Stimulated activated CD8-positive, alpha-beta memory T cell treated with anti-CD3 and anti-CD28 coated beads, Interleukin-4, amount 100 ng/mL, for 24 hours (primary cell): ENCODE measurements at places on chromosomes 7 and 10.

DNA sequence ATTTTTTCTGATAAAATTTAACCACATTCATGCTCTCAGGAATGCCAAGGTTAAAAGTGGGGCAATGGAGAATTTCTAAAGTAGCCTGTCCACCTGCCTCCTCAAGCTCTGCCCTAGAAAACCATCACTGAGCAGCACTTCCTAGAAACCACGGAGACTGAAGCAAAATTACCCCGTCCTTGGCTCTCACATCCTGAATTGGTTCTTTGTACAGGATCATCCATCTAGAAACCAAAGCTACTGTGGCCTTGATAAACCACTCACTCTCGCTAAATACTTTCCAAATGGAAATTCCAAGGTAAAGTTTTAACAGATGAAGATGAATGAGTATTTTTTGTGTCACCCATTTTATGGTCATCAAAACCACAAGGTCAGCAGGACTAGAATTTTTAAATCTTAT lies 96.6 kb downstream of the AVL9 start:
- DNase-seq = no peak

DNA sequence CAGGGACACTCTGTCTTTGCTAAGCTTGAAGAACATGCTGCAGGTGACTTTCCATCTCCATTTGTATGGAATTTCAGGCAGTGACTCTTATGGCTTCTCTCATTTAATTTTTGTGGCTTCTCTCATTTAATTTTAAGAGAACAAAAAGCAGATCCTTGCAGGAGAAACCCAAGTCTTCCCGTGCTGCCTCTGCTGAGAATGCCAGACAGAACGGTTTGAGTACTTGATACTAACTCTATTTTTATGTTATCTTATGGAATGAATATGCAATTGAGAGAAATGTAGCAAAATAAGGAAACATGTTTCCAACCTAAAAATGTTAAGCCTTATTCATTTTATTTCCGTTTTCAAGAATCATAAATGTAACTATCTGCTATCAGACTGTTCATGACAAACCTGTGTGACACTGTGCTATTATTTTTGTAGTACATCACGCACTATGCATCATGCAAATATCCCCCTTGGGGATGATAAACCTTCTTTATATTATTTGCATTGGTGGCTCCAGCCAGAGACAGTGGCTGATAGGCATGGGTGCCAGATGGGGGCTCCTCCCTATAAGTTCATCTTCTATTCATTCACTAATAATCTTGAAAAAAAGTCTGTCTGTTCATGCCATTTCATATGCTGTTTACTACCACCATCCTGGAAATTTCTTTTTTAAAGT lies 6.9 kb upstream of the RAPGEF5 start:
- DNase-seq = no peak

DNA sequence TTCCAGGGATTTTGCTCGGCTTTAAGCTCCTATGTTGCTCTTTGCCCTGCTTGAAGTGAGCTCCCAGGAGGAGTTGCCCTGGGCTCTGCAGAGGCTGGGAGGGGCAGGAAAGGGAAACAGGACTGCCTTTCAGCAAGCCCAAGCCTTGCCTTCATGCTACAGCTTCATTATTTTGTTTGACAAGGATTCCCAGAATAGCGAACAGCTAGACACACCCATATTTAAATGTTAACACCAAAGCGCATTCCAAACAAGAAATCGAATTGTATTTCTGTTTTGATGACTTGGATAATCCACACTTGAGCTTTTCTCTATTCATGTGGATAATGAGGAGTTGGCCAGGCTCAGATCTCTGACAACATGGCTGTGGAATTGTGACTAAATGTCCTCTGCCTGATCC lies 6.3 kb downstream of the KIAA1217 start:
- DNase-seq = no peak

GRCh38 chr7:75045881-75046280 lies 27.7 kb downstream of the RCC1L start:
- no peak for DNase-seq

DNA sequence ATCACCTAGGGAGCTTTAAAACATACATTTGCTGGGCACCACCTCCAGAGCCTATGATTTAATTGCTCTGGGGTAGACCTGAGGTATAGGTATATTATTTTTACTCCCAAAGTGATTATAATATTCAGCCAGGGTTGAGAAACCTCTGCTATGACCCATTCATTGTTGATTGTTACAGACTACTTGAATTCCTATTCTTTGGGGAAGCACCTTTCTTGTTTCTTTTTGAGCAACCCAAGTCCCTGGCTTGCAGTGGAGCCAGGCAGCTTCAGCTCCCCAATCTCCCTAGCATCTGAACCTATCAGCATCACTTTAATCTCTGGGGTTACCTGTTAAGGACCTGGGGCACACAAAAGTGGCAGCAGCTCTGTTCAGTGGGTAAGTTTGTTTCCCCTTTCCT lies 8.6 kb downstream of the PRKG1 start:
- no peak for DNase-seq

GRCh38 chr10:86282664-86283465 lies 83.7 kb downstream of the GRID1 start:
- DNase-seq = no peak

DNA sequence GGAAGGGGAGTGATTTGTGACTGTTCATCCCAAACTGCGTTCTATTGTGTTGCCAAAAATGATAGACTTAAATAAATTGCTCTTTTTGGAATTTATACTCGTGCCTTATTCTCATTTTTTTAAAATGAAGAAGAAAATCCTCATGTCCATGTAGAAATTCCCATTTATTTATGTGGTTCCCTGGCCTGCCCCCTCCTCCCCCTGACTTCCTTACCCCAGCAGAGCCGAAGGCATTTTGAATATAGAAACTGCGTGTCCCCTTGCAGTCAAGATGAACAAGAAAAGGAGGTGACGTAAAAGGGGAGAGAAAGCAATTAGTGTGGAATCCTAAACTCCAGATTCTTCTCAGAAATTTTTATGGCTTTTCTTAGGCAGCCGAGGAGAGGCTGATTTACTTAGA lies 126.1 kb downstream of the FAM204A start:
- DNase-seq = no peak

DNA sequence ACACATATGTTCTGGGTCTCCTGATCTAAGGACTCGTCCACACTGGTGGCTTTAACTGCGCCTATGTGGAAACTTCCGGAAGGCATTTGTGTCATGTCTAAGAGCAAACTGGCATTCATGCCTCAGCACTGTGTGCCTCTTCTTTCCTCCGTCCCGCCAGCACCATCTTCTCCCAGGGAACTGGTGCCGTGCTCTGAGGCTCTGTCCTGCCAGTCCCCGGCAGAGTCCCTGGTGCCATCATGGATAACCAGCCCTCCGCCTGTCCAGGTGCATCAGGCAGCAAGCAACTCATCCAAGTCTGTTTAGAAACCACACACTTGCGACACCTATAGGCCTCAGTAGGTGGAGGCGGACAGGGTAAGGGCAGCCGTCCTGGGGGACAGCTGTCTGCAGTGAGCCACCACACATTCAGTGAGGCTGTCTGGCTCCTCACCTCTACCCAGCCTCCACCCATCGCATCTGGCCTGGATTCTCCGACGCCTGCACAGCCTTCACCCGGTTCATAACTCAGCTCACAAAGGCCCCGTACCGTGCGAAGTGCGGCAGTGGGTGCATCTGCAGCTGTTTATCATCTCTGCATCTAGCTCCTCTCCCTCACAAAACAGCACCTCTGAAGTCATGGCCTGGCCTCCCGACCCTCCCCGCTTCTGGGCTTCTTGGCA lies 162.7 kb downstream of the DIP2C start:
- no peak for DNase-seq

GRCh38 chr7:133871757-133872156 lies 255.4 kb upstream of the LRGUK start:
- DNase-seq = no peak

DNA sequence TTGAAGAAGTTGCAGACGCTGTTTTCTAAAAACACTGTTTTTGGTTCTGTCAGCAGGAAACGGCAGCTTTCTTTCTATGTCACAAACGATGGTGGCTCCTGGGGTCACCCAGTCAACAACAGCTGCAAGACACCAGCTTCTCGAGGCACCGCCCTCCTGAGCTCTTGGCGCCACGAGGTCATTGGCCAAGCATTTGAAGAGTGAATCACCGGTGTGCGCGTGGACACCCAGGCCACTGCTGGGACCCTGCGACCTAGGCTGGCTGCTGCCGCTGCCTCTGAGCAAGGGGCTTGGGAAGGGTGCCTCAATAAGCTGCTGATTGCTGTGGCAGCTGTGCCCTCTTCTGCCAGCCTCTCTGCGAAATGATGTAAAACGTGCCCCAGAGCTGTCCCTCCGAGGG lies 22.5 kb upstream of the VIPR2 start:
- DNase-seq = no peak

GRCh38 chr7:120869700-120870099 lies 11.8 kb upstream of the TSPAN12 start:
- no peak for DNase-seq

DNA sequence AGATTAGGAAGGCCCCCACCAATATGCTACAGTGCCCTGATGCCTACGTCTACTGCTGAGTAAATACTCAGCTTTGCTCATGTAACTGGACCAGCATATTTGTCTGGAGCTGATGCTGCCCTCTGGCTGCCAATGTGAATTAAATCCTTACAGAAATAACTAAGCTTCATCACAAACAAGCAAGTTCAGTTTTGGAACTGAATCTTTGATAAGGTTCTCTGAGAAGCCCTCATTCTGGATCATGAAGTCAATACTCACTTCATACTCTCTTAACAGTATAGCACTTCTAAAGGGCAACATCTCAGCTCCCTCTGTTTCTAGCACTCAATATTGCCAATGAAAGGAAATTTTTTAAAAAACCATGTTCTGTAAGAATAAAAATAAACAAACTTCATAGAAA lies 246.7 kb downstream of the ETV1 start:
- DNase-seq = no peak

GRCh38 chr7:89655946-89656345 lies 498.3 kb upstream of the STEAP1 start:
- no peak for DNase-seq

DNA sequence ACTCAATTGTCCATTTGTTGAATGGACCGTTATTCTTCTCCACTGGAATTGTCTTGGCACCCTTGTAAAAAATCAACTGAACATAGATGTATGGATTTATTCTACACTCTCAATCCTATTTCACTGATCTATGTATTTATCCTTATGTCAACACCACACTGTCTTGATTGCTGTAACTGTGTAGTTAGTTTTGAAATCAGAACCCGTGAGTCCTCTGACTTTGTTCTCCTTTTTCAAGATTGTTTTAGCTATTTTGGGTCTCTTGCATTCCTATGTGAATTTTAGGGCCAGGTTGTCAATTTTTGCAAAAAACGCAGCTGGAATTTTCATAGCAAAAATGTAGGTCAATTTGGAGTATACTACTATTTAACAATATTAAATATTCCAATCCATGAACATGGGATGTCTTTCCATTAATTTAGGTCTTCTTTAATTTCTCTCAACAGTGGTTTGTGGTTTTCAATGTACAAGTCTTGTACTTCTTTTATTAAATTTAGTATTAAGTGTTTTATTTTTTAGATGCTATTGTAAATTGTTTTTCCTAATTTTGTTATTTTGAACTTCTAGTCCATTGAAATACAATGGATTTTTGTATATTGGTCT lies 10.0 kb downstream of the CAMK2B start:
- DNase-seq = no peak

- no peak for DNase-seq
These were observed 139.7 kb downstream of the ELFN1 start for GRCh38 chr7:1809601-1810258.

DNA sequence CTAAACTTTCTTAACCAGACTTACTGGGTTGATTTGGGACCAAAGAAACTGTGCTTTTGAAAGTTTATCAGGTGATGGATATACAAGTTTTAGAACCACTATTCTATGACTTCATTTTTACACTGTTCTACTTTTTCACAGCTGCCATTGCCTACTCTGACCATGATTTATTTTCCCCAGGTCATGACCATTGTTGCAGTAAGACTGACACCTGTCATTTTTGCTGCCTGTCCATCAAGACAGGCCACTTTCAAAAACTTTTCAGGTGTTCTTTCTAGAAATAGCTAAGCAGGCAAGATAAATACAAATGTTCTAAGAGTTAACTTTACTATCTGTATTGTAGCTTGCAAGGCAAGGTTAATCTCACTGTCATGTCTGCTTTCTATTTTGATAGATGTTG lies 147.9 kb upstream of the SEMA3C start:
- DNase-seq = no peak

- no peak for DNase-seq
These were observed 224.1 kb downstream of the SLC25A13 start for GRCh38 chr7:96097835-96098234.

GRCh38 chr10:24007359-24007758 lies 201.6 kb upstream of the KIAA1217 start:
- DNase-seq = no peak

DNA sequence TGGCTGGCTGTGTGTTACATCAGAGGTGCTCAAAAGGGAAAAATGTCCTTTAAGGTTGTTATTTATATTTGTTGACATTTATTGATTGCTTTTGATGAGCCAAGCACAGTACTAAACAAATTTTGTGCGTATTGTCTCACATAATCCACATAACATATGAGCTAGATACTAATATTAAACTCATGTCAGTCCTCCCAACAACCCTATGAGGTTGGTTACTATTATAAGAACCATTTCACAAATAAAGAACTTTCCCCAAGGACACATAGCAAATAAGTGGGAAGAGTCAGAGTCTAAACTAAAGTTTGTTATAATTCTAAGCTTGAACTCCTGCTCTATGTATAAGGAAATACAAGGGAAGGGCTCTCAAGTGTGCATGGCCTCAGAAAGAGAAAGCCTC lies 35.6 kb upstream of the OTUD1 start:
- DNase-seq = no peak

DNA sequence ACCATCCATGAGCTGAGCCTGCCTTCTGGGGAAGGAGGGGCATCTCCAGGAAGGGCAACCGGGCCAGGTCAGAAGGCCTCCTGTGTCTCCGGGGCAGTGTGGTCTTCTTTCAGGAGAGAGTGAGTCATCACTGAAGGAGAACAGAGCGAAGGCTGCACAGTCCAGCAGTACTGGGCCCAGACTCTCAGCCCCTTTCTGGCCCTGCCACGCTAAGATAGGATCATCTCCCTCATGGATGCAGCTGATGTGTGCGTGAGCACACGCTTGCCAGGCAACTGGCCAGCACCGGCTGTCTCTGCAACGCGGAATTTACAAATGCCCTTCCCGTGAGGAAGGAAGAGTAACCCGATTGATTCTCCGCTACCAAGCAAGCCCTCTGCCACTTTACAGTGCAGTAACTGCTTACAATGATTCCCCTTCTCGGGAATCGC lies 328.2 kb downstream of the TNS3 start:
- no peak for DNase-seq

GRCh38 chr7:73442222-73442902 lies 8.8 kb downstream of the FZD9 start:
- no peak for DNase-seq

GRCh38 chr7:10401793-10402192 lies 571.9 kb upstream of the PHF14 start:
- no peak for DNase-seq

GRCh38 chr7:92415225-92415624 lies 32.1 kb upstream of the GATAD1 start:
- no peak for DNase-seq

GRCh38 chr10:65670087-65670486 lies 1255.7 kb upstream of the LRRTM3 start:
- no peak for DNase-seq

- no peak for DNase-seq
These were observed 566.6 kb downstream of the KCNMA1 start for GRCh38 chr10:77071001-77071511.

GRCh38 chr10:17729630-17730029 lies 22.4 kb upstream of the TMEM236 start:
- no peak for DNase-seq

- no peak for DNase-seq
These were observed 420.5 kb downstream of the RPS24 start for GRCh38 chr10:78454123-78454645.
